Left ventricle myocardium inferior (tissue), 1 donor: ENCODE measurements at places on chromosomes 1 and 21. TPM values are rescaled to one million over a fixed set of nuclear protein-coding genes. Genes with fewer than 3 reads are reported as not detected.

- H3K4me1 ChIP-seq = peaks cover 83% of the 10 kb centered on the region
- no peaks in the 10 kb centered on the region for H3K36me3 ChIP-seq
- no peak overlapping the region for H3K4me3 ChIP-seq
- no peak for DNase-seq
- no peaks in the 10 kb centered on the region for H3K27me3 ChIP-seq
- peak overlapping the region; percentile 84 for H3K27ac ChIP-seq
These were observed 71.4 kb downstream of the MRPL37 start for GRCh38 chr1:54271341-54271740.

DNA sequence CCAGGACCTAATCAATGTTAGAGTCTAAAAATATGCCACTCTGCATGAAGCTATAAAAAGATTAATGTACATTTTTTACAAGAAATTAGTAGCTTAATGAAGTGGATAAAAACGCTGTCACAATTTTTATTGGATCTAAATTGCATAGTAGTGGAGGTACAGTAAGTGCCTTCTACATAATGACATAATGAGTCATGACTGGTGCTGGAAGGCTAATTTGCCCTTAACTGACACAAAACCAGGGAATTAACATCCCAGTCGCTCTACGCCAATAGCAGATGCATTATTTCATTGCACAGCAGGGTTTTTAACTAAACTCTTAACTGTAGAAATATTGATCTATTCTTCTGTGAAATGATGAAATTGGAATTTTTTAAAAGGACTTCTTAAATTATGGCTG is 33.3 kb downstream of the RRAGC start:
- H3K4me1 ChIP-seq = no peaks in the 10 kb centered on the region
- H3K27me3 ChIP-seq = peaks cover 76% of the 10 kb centered on the region
- no peaks in the 10 kb centered on the region for H3K36me3 ChIP-seq
- no peak for DNase-seq
- H3K4me3 ChIP-seq = no peak overlapping the region

GRCh38 chr21:28627691-28628090 is 365.0 kb downstream of the LTN1 start:
- DNase-seq = no peak
- no peaks in the 10 kb centered on the region for H3K36me3 ChIP-seq
- no peaks in the 10 kb centered on the region for H3K27me3 ChIP-seq
- H3K27ac ChIP-seq = no peak overlapping the region
- H3K4me1 ChIP-seq = peaks cover 17% of the 10 kb centered on the region

GRCh38 chr1:161953256-161953920 is 70.3 kb downstream of the OLFML2B start:
- H3K27me3 ChIP-seq = no peaks in the 10 kb centered on the region
- no peak overlapping the region for H3K27ac ChIP-seq
- H3K4me3 ChIP-seq = no peak overlapping the region
- peaks cover 21% of the 10 kb centered on the region for H3K4me1 ChIP-seq
- no peak for DNase-seq

GRCh38 chr21:31354604-31355443 is 10.8 kb upstream of the TIAM1 start:
- no peak for DNase-seq
- peaks cover 29% of the 10 kb centered on the region for H3K27me3 ChIP-seq
- no peak overlapping the region for H3K27ac ChIP-seq
- no peaks in the 10 kb centered on the region for H3K36me3 ChIP-seq
- no peaks in the 10 kb centered on the region for H3K4me1 ChIP-seq

DNA sequence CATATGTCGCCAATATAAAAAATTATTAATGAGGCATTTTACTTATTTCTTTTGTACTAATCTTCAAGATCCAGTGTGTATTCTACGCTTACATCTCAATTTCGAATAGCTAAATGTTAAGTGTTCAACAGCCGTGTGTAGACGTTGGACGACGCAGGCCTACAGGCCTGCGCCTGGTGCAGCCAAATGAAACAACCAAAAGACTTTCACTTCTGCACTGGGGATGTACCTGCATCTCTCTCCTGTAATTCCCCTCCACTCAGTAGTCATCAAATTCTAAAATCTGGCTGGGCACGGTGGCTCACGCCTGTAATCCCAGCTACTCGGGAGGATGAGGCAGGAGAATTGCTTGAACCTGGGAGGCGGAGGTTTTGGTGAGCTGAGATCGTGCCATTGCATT is 76.8 kb upstream of the HNRNPU start:
- H3K36me3 ChIP-seq = no peaks in the 10 kb centered on the region
- no peaks in the 10 kb centered on the region for H3K27me3 ChIP-seq
- DNase-seq = no peak

DNA sequence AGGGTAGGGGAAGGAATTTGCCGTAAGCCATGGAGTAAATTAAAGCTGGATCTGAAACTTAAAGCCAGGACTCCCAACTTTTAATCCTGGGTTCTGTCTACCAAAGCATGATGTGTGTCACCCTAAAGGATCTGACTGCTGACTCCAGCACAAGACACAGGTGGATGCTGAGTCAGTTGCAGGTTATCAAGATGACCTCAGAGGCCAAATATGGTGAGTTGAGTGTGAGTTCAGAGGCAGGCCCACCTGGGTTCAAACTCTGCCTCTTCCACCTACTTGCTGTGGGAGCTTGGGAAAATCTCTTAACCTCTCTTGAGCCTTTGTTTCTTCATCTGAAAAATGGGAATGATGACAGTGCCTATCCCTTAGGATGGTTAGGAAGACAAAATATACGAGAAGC is 16.7 kb upstream of the LDLRAP1 start:
- no peak overlapping the region for H3K4me3 ChIP-seq
- no peaks in the 10 kb centered on the region for H3K36me3 ChIP-seq
- peaks cover 11% of the 10 kb centered on the region for H3K27me3 ChIP-seq
- H3K4me1 ChIP-seq = peaks cover 4% of the 10 kb centered on the region

DNA sequence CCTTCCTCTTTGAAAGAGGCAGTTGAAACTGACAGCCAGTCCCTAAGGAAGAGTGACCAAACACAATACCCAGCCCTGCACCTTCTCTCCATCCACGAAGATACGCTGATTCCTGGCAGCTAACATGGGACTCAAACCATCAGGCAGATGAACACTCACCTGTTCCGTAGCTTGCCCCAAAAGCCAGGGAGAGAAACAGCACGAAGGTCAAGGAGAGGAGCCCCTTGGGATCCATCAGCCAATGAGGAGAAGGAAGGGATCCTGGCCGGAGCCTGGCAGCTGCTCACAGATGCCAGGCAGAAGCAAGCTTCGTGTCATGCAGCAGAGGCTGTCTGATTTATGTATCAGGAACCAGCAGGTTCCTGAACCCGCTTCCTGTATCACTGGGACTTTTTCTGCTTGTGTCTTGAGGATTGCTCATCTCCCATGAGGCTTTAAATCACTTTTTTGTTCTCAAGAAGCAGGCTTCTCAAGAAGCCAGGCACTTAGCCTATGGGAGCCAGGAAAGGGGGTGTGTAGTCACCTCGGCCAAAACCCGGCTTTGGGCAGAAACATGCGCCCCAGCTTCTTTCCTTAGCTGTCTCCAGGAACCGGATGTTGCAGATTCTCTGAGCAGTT is at the start of gene SLAMF1:
TSS of gene SLAMF1 (minus strand) at position 334 of the 618 bp plus-strand sequence. CDS start at position 235, 99 bp downstream.
- peaks cover 8% of the 10 kb centered on the region for H3K27me3 ChIP-seq
- no peak within 1 kb of the TSS for H3K4me3 ChIP-seq
- no peak within 1 kb of the TSS for H3K27ac ChIP-seq
- H3K4me1 ChIP-seq = peaks cover 17% of the 10 kb centered on the region
- H3K36me3 ChIP-seq = no peaks in the 10 kb centered on the region

The PAQR7 gene
- 1.9 TPM for total RNA-seq

The ADAMTS5 gene
- total RNA-seq = 3.0 TPM

The LCE2A gene
- not detected for total RNA-seq

- no peak for DNase-seq
- H3K4me1 ChIP-seq = peaks cover 21% of the 10 kb centered on the region
These were observed 390.4 kb downstream of the TGFB2 start for GRCh38 chr1:218735436-218736032.

DNA sequence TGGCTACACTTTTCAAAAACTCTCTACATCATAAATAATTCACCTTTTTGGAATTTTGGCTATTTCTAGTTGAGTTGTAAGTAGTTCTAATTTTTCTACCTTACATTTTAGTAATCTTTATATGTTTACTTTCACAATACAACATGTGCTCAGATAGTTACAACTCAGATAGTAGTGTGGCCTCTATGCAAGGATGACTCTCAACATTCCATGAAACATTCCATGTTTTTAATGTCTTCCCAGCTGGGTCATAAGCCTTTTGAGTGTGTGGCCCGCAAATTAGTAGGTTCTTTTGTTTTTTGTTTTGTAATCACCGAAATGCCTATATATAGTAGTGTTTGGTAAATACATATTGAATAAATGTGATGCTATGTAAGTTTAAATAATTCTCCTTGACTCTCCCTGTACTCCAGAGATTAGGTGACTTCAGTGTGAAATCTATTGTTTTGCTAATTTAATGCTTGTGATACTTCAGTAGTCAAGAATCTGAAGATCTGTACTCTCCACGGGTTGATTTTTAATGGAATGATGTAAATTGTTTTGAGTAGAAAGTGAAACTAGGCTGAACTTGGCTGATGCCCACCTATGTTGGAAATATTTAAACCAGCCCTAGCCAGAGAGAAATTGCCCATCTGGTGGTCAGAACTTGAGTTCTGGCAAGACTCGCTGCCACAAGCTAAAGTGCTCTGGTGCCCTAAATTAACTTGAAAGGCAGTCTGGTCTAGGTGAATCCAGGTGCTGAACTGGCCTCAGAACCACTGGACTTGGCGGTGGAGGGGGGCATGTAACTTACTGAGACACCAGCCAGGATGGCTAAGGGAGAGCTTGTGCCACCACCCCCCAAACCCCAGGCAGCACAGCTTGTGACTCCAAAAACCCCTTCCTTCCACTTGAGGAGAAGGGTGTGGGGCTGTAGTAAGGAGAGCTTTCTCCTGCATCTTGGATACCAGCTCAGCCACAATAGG is 165.6 kb downstream of the USP25 start:
- no peaks in the 10 kb centered on the region for H3K27me3 ChIP-seq
- no peak for DNase-seq
- no peak overlapping the region for H3K27ac ChIP-seq
- peaks cover 14% of the 10 kb centered on the region for H3K4me1 ChIP-seq
- no peak overlapping the region for H3K4me3 ChIP-seq

The SMIM11 gene
- total RNA-seq = 25.1 TPM

The UBE2U gene
- 0.85 TPM for total RNA-seq

GRCh38 chr1:77541162-77541545 is 141.3 kb downstream of the ZZZ3 start:
- DNase-seq = no peak
- no peaks in the 10 kb centered on the region for H3K36me3 ChIP-seq
- no peaks in the 10 kb centered on the region for H3K27me3 ChIP-seq
- peaks cover 12% of the 10 kb centered on the region for H3K4me1 ChIP-seq

DNA sequence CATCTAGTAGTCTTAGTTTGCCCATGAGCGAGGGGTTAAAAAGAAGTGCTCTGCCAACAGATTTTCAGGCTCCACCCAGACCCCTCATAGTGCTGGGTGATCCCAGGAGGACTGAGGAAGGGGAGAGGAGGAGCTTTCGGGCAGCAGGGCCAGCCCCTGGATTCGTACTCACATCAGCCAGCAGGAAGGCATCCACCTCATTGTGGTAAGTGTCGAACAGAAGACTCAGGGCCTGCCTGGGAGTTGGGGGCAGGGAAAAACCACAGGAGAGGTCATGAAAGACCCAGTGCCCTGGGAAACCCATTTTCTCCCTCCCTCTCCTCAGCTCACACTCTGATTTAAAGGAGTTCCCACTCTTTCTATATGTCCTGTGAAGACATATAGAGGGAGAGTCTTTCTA is 34.9 kb downstream of the PIK3C2B start:
- peak overlapping the region; percentile 97 for H3K27ac ChIP-seq
- no peaks in the 10 kb centered on the region for H3K27me3 ChIP-seq
- DNase-seq = no peak
- peaks cover 84% of the 10 kb centered on the region for H3K4me1 ChIP-seq

DNA sequence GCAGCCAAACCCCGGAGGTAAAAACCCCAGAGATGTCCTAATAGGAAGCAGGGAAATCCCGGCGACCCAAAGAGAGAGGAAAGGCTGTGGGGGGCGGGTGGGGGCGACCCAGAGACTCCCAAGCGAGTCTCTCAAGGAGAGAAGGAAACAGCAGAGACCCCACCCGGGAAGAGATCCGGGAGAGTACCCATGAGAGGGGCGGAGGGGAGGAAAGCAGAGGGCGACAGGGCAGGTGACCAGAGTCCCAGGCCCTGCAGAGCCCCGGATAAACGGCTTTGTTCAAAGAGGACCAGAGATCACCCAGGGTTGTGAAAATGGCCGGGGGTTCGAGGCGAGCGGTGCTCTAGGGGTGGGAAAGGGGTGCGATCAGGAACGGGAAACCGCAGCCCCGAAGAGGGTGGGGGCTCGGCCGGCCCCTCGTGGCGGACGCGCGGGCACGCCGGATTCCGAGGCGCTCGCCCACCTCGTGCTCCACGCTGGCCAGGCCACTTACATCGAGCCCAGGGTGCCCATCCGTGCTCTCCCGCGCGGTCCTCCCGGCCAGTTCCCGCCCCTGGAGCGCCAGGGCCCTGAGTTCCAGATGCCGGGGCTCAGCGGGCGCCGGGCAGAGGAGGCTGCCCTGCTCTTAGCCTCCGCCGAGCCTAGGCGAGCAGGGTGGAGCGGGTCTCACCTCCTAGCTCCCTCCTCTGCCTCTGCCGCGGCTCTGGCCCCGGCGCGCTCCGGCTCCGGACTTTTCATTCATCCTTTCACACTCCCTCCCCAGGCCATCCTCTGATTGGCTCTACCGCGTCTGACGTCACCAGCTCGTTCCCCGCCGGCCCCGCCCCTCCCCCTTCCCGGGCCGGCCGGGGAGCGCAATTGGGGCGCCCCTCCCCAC is 52.3 kb downstream of the RHBG start:
- H3K27ac ChIP-seq = no peak overlapping the region
- H3K27me3 ChIP-seq = peaks cover 100% of the 10 kb centered on the region
- H3K4me3 ChIP-seq = peak overlapping the region; percentile 60
- H3K4me1 ChIP-seq = peaks cover 30% of the 10 kb centered on the region
- no peaks in the 10 kb centered on the region for H3K36me3 ChIP-seq

The SLAMF1 gene
- not detected for total RNA-seq

GRCh38 chr1:27542463-27543273 is 52.7 kb upstream of the WASF2 start:
- H3K4me3 ChIP-seq = no peak overlapping the region
- peak overlapping the region; percentile 89 for H3K27ac ChIP-seq
- peaks cover 9% of the 10 kb centered on the region for H3K36me3 ChIP-seq
- no peaks in the 10 kb centered on the region for H3K27me3 ChIP-seq
- peaks cover 98% of the 10 kb centered on the region for H3K4me1 ChIP-seq

The DIRAS3 gene
- 32.6 TPM for total RNA-seq

The SLX9 gene
- total RNA-seq = 70.7 TPM

GRCh38 chr1:192861860-192862259 is 53.0 kb downstream of the RGS2 start:
- no peaks in the 10 kb centered on the region for H3K36me3 ChIP-seq
- H3K27ac ChIP-seq = no peak overlapping the region
- H3K27me3 ChIP-seq = no peaks in the 10 kb centered on the region
- peaks cover 6% of the 10 kb centered on the region for H3K4me1 ChIP-seq
- no peak for DNase-seq

GRCh38 chr1:220796530-220796929 is 9.8 kb downstream of the MTARC1 start:
- no peak overlapping the region for H3K27ac ChIP-seq
- H3K27me3 ChIP-seq = no peaks in the 10 kb centered on the region
- no peak for DNase-seq
- H3K36me3 ChIP-seq = peaks cover 8% of the 10 kb centered on the region

The KPRP gene
- total RNA-seq = not detected
